ENCODE measurements at places on chromosomes 13 and 19. TPM values are rescaled to one million over a fixed set of nuclear protein-coding genes. Genes with fewer than 3 reads are reported as not detected.
A peak's percentile ranks its signal among the peaks of the same experiment; 100 is the strongest.

The RUBCNL gene
- 29.1 TPM for total RNA-seq

The MLLT1 gene
- total RNA-seq: 59.2 TPM

The EXOC3L2 gene
- total RNA-seq: 1.6 TPM

The C2CD4C gene
- total RNA-seq: 0.96 TPM

The ZSCAN1 gene
- total RNA-seq: not detected

The GJA3 gene
- 0.05 TPM for total RNA-seq

The RNASEH2B gene
- 30.1 TPM for total RNA-seq

DNA sequence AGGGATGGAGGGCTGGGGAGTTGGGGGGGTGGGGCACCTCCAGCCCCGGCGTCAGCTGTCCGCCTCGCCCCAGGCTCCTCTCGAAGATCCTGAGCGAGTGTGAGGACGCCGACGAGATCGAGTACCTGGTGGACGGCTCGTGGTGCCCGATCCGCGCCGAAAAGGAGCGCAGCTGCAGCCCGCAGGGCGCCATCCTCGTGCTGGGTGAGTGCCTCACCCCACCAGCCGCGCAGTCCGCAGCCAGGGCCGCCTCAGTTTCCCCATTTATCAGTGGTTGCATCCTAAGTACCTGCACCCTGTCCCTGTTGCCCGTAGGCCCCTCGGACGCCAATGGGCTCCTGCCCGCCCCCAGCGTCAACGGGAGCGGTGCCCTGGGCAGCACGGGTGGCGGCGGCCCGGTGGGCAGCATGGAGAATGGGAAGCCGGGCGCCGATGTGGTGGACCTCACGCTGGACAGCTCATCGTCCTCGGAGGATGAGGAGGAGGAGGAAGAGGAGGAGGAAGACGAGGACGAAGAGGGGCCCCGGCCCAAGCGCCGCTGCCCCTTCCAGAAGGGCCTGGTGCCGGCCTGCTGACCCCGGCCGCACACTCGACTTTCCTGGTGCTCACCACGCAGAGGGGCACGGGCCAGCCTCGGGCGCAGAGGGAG lies 29.3 kb downstream of the ZBTB7A start:
- no peak for DNase-seq

- DNase-seq: no peak
Measured at GRCh38 chr19:10832939-10833296, 3.1 kb downstream of the TMED1 start.

GRCh38 chr19:751501-752341 lies 809 bp downstream of the MISP start:
- DNase-seq: peak; percentile 91

DNA sequence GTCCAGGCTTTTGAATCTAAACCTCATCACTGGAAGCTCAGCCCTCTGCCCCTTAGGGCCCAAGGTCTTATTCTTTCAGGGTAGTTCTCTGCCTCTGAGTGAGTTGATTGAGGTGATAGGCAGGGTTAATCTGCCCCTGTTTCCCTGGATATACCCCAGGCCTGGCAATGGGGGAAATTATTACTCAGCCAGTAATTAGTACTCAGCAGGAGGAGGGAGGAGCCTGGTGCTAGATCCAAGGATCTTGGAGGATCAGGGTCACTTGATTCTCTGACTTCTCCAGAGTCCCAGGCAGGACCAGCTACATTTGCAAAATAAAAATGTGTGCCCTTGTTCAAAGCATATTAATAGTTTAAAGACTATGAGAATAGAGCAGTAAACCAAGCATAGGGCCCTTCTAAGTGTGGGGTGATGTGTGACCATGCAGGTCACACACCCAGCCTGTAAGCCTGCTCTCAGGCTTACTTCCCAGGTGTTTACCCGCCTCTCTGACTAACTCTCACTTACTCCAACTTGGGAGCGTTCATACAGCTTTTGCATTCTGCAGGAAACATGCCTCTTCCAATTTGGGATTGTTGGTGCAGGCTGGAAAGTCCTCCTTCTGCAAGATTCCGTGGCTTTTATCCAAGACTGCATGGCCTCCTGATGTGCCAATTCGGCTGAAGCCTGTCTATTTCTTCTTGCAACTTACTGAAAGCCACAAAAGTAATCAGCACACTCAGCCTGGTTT lies 7.9 kb upstream of the STK24 start:
- no peak for DNase-seq

GRCh38 chr13:110965038-110965754 lies 50.3 kb upstream of the ANKRD10 start:
- DNase-seq: no peak

- peak; percentile 88 for DNase-seq
Measured at GRCh38 chr19:11324079-11324661, 15.3 kb downstream of the RAB3D start.
